ENCODE measurements at places on chromosomes 3 and 15.
A peak's percentile ranks its signal among the peaks of the same experiment; 100 is the strongest.

DNA sequence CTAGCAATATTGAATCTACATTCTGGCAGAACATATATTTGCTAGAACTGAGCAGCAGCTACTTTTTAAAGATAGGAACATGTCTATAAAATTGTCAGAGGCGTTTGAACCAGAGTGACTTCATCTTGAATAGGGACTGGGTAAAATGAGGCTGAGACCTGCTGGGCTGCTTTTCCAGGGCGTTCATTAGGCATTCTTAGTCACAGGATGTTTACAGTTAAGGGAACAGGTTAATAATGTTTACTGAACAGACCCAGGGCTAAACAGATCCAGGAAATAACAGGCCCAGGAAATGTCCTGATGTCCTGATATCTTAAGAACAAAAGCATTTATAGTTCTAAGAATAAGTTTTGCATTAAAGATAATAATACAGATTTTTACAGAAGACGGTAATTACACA, 34.5 kb upstream of the B3GALNT1 start:
- no peak for DNase-seq

DNA sequence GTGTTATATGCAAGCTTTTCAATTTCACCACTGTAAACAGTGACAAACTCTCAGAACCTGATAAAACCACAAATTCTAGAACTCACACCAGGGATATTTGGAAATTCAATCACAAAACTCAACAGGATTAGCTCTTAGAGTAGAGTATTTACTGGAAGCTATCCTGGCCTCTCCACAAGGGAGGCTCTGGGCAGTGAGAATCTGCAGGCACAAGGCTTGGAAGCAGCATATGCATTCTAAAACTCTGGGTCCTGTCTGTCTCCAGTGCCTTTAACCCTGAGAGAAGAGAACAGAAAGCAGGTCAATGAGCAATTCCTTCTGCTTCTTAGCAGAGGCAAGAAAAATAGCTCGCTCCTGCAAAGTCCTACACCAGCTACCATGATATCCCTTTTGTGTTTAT, 23.4 kb downstream of the PLSCR4 start:
- DNase-seq: no peak

DNA sequence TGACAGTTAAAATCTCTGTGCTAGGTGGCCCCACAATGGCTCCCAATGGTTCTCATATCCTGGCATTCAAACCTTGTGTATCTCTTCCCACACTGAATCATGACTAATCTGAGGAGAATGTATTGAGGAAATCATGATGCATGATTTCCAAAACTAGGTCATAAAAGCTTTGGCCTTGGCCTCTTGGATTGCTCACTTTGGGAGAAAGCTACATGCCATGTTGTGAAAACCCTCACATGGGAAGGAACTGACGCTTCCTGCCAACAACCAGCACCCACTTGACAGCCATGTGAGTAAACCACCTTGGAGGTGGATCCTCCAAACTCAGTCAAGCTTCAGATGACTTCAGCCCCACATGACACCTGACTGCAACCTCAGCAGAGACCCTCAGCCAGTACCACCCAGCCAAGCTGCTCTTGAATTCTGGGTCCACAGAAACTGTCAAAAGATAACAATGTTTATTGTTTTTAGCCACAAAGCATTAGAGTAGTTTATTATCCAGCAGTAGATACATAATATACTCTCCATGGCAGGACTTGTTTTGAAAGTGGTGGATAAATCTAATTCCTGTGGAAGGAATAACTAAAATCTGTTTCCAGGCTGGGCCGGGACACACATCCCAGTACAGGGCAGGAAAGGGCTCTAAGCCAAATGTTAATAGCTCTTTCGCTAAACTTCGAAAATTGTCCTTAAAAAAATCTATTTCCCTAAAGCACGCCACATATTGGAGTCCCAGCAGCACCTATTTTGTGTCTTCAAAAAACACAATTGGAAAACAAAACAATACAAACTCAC, 1.0 kb upstream of the ZNF620 start:
- DNase-seq: no peak

DNA sequence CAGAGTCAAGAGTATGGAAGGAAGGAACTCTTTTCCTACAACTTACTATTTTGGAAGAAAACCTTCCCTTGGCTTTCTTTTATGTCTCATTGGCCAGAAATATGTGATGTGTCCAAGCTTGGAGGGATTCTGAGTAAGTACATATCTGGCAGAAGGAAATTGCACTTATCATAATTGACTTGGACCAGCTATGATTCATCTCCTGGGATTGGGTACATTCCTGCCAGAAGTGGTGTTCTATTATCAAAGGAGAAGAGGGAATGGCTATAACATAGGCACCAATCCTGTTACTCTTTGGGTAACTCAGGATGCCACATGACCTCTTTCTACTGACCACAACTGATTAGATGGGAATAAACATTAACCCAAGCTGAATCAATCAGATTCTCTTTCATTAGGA, 13.5 kb upstream of the DAZL start:
- no peak for DNase-seq

- no peak for DNase-seq
These were observed 71.5 kb upstream of the EIF1B start for GRCh38 chr3:40237889-40238571.

- DNase-seq: no peak
These were observed 3.6 kb downstream of the SOX14 start for GRCh38 chr3:137767538-137768360.

DNA sequence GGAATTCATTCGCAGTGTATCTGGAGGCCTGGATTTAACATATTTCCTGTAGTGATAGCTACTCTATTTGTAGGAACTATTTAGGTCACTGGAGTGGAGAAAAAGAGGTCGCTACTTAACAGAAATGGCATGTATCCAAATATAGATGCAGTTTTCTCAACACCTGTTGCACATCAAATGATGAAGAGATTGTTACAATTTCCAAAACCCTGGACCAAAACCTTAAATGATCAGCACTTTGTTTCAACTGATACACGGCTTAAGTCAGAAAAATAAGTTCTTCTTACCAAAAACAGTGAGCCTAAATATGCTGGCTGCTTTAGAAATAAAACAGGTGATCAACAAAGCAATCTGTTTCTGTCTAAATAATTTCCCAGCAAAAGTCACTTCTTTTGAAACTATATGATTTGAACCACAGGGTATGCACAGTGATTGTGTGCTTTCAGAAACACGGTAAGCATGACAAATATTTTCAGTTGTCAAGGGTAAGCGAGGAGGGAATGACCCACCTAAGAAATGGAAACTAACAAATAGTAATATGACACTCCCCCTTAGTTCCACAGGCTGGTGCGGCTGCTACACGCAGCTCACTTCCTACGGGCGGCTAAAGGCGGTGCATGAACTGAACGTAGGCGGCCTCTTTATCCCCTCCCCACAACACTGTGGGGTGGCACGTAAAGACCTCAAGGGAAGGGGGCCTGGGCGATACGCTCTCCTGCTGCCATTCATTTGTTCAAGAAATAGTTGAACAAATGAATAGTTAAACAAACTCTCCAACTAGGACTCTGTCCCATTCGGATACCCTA, 1.1 kb downstream of the EHD4 start:
- DNase-seq: peak; percentile 56

DNA sequence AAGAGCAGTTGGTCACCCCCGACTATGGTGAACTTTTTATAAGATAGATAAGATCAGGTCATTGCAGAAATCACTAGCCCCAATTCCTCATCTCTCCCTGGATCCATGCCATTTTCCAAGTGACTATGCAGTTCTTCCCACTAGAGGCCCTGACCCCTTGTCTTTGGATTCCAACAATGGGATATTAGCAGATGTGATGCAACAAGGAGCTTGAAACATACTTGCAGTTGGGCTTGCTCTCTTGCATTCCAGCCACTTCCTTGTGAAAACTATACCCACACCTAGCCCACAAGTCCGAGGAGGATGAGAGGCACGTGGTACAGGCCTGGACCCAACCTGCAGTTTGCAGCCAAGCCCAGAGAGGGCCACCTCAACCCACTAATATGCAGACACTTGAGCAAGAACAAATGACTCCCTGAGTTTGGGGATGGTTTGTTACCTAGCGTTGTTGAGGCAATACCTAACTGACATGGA, 60.6 kb downstream of the SUCLG2 start:
- no peak for DNase-seq

GRCh38 chr15:81285461-81285860, 38.5 kb downstream of the STARD5 start:
- no peak for DNase-seq

DNA sequence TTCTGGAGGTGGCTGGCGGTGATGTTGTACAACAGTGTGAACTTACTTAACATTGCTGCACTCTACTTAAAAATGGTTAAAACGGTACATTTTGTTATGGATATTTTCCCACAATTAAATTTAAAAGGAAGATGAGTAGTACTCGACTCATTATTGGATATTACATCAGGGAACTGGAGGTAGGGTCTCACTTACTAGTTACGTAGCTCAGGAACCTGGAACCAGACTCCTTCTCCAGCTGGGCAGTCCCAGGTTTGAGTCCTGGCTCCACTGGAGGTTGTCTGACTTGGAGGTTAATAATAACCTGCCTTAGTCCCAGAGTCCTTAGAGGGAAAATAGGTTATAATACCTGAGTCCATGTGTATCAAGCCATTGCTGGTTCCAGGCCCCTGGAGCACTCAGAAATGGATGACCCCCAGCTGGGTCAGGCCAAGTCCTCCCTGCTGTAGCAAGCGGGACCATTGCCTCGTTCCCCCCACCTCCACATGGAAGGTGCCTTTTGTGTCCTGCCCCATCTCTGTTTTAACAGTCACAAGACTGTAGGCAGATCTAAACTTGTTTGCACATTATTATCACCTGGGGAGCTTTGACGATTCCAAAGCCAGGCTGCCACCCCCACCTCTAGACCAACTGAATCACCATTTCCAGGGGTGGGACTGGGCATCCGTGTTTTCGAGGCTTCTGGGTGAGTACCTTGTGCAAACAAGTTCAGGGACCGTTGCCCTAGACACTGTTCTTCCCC, 126.6 kb downstream of the IGF1R start:
- no peak for DNase-seq

GRCh38 chr3:7700977-7701376, 800.6 kb upstream of the LMCD1 start:
- DNase-seq: no peak

DNA sequence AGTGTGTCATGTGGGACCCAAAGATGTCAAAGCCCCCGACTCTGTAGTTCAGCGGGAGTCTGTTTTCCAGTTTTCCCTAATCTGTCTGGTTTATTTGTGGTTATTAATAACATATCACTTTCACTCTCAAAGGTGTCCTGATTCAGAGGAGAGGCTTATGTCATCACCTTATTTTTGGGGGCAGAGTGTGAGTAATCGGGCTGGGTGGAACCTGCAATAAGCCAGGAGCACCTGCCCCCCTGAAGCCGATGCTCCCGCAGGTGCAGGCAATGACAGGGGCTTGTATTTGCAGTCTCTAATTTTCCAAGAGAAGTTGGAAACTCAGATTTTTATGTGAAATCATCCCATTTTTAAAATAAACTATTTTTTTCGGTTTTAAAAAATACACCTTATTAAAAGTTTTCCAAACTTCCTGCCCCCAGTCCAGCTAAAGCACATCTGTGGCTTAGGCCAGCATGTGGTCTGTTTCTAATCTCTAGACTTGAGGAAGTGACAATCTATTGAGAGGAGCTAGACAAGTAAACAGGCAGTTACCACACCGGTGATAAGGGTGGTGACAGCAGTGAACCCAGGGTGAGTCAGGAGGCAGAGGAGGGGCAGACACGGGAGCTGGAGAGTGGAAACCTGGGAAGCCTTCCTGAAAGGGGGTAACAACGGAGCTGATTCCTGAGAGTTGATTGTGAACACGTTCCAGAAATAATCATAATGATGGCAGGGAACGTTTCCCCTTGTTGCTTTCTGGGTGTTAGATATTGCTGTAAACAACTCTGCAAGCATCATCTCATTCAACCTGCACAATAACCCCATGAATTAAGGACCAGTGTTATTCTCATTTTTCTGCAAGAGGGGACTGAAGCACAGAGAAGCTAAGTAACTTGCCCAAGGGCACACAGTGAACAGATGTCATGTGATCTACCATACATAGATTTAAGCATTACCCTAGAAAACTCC, 37.2 kb downstream of the BHLHE40 start:
- DNase-seq: no peak

GRCh38 chr15:57281321-57281720, 95.0 kb upstream of the CGNL1 start:
- no peak for DNase-seq

DNA sequence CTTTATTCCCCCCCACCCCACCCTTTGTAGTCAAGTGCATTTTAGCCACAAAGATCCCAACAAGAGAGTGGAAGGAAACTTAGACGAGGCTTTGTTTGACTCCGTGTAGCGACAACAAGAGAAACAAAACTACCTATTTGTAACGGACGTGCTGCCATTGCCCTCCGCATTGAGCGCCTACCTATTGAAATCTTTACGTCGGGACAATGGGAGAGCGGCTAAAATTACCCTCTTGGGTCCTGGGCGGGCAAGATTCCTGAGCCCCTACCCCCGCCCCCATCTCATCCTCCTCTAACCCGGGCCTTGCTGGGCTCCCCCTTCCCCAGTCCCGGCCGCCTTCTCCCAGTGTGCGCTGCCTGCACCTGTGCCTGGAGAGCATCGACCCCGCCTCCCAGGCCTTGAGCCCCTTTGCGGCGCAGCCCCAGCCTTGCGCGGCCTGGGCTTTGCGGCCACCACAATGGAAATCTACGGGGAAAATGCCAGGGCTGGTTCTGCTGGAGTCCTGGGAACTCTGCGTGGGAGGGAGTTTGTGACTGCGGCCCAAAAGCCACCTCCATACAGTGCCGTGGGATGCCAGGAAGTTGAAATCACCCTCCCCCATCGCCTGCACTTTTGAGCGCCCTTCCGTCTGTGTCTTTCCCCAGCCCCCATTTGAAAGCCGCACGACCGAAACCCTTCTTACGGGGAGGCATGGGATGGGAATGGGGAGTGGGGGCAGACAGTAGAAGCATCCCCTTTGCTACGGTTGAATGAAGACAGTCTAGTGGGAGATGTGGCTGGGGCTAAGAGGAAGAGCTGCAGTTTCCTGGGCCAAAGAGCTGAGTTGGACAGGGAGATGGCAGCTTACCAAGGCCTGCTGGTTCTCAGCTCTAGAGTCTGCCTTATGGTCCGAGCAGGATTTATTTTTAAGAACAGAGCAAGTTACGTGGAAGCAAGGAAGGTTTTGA, 1.1 kb upstream of the SOX2 start:
- no peak for DNase-seq

DNA sequence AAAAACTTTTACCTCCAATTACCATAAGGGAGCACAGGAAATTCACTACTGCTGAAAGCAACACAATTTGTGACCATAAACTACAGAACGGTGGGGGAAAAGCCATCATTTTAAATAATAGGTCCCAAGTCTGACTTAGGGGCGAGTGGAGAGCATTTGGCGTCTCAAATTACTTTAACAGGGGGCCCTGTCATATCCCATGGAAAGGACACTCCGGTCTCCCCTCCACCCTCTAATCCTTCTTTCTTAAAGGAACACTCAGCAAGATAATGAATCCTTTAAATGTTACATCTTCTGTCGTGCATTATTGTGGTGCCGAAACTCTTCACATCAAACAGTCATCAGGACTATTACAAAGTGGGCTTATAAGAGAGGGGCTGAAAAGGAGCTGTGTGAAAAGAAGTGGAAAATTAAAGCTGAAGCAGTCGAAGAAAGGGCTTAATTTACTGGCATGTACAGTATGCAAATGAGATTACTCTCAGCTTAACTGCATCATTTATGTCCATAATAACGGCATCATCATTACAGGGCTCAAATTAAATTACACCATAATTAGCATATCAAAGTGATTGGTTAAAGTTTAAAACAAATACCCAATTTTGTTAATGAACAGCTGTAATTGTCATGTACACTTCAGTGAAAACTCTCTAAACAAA, 342.2 kb downstream of the FOXP1 start:
- no peak for DNase-seq
